Stimulated activated CD8-positive, alpha-beta memory T cell treated with anti-CD3 and anti-CD28 coated beads, Interleukin-4, amount 100 ng/mL, for 24 hours (primary cell): ENCODE measurements at places on chromosomes 7 and 10.

- no peak for DNase-seq
Measured at GRCh38 chr7:130276796-130277762, 10.4 kb downstream of the CPA2 start.

GRCh38 chr10:46551701-46552525, 4.5 kb downstream of the GPRIN2 start:
- DNase-seq, result no peak

DNA sequence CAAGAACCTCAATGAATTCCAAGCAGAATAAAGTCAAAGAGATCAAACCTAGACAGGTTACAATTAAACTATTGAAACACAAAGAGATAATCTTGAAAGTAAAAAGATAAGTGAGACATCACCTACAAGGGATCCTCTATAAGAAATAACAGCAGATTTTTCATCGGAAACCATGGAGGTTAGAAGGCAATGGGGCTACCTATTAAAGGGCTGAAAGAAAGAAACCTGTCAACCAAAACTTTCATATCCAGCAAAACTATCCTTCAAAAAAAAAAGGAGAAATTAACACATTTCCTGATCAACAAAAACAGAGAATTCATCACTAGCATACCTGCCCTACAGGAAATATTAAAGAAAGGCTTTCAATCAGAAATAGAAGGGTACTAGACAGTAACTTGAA, 244.9 kb downstream of the ARHGAP12 start:
- DNase-seq, result no peak

DNA sequence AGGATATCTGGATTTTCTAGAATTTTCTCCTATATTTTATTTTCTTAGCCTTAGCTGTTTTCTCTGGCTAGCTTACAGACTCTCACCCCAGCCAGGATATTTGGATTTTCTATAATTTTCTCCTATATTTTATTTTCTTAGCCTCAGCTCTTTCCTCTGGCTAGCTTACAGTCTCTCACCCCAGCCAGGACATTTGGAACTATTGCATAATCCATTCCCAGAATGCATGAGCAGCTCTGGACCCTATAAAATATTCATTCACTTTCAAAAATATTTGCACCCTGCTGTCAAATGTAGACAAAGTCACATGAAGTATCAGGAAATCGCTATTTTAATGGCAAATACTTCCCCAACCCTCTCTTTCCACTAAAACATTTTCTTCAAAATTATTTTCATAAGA, 298.9 kb downstream of the DNAJB6 start:
- no peak for DNase-seq

DNA sequence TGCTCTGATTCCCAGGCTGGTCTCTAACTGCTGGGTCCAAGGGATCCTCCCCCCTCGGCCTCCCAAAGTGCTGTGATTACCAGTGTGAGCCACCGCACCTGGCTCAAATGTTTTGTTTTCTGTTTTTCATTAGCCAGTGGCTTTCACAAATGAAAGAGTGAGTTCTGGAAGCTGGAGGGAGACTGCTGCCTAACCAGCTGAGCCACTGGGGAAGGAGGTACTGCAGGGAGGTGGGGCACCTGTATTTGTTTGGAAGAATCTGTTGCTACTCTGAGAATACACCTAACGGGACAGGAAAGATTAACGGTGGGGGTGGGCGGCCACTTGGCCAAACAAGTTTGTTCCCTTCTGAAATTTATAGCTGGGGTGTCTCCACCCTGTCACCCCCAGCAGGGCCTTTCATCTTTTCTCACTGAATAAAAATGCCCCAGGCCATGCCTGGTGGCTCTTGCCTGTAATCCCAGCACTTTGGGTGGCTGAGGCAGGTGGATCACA, 4.7 kb downstream of the STOX1 start:
- DNase-seq, result no peak

GRCh38 chr7:142463401-142463850, 205.6 kb upstream of the PRSS58 start:
- DNase-seq, result no peak

- DNase-seq, result no peak
Measured at GRCh38 chr10:26997610-26998009, 102.7 kb downstream of the ANKRD26 start.

DNA sequence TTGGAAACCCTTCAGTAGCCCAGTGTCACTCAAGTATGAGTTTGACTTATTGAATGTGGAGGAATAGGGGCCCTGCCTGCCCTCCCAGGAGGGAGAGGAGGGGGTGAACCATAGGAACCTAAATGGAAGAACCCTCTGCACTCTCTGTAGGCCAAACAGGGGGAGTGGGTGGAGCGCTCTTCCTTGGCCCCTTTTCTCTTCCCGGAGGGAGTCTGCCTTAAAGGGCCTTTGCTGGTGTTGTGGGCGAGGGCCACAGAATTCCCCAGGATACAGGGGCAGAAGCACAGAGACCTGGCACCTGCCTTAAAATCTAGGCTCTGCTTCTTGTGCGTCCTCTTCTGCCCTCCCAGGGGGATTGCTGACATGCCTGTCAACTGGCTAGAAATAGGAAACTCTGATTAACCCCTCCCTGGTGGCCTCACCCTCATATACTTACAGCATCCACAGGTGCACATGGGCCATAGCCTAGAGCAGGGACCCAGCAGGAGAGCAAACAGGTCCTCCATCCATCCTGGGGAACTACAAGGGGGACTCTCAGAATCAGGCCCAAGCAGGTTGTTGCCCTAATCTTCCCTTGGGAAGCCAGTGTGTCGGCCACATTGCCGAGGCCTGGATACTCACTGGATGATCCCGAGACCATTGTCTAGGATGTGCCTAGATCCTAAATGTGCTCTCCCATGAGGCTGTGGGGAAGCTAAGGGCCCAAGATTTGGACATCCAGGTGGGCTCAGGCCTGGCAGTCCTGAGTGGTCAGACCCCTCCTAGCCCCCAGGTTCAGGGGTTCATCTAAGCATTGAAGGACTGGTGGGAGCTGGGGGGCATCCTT, 3.4 kb downstream of the TRIM8 start:
- no peak for DNase-seq

GRCh38 chr10:68684413-68684812, 36.6 kb upstream of the CCAR1 start:
- DNase-seq, result no peak

- no peak for DNase-seq
Measured at GRCh38 chr7:27922907-27923641, 183.1 kb downstream of the TAX1BP1 start.

- DNase-seq, result no peak
Measured at GRCh38 chr7:139743967-139744767, 33.6 kb downstream of the HIPK2 start.
